Astrocyte of the spinal cord (primary cell): ENCODE measurements at places on chromosomes 6 and 20.

DNA sequence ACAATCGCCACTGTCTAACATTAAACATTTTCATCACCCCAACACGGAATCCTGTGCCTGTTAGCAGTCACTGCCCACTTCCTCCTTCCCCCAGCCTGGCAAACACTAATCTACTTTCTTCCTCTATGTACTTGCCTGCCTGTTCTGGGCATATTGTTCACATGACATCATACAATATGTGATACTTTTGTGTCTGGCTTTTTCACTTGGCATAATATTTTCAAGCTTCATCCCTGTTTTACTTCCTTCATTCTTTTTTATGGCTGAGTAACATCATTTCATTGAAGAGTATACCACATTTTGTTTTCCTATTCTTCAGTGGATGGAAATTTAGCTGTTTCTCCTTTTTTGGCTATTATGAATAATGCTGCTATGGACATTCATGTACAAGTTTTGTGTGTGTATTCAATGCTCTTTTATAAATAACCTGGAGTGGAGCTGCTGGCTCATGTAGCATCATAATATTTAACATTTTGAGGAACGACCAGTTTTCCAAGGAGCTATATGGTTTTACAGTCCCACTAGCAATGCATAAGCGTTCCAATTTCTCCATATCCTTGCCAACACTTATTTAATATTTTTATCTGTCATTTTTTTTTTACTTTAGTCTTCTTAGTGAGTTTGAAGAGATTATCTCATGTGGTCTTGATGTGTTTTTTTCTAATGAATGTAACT, 360.1 kb downstream of the HDGFL1 start:
- no peak for DNase-seq

GRCh38 chr6:157653521-157653920, 169.5 kb upstream of the SNX9 start:
- DNase-seq = no peak

- DNase-seq = peak; percentile 43
Measured at GRCh38 chr6:27332692-27333641, 20.9 kb upstream of the POM121L2 start.

DNA sequence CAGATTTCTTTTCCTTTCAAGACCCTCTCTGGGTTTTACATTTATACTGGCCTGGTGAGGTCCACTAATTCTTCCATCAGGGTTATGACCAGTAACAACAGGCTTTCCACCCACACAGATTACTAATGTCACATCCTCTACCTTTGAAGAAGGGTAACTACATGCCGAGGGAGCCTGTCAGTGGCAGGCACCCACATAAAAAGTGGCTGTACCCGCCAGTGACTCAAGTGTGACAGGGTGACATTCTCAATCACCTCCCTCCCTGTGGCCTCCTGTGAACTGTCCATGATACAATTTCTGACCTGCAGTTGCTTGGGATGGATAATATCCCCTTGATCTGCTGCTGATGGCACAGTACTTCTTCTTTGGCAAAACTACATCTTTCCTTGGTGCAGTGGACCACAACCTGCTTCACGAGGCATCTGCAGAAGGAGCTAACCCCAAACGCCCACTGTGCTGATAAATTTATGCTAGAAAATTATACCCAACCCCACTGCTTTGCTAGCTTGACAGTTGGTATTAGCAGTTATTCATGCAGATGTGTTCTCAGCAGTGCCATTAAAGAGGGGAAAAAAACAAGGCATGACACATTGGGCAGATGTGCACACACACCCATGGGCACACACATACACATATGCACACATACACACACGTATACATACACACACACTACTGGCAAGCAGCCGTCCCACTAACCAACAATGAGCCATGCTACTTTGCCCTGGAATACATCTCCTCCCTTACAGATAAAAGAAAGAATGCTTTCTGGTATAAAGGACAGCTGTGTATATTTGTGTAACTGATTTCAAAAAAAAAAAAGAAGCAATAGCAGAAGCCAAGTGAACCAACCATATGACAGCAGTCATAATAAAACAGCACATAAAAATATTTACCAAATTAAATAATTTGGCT, 20.8 kb downstream of the GFOD1 start:
- DNase-seq = no peak

- DNase-seq = no peak
Measured at GRCh38 chr6:25655723-25656122, 3.7 kb downstream of the SCGN start.

GRCh38 chr20:59485576-59486454, 118.5 kb upstream of the PHACTR3 start:
- no peak for DNase-seq

DNA sequence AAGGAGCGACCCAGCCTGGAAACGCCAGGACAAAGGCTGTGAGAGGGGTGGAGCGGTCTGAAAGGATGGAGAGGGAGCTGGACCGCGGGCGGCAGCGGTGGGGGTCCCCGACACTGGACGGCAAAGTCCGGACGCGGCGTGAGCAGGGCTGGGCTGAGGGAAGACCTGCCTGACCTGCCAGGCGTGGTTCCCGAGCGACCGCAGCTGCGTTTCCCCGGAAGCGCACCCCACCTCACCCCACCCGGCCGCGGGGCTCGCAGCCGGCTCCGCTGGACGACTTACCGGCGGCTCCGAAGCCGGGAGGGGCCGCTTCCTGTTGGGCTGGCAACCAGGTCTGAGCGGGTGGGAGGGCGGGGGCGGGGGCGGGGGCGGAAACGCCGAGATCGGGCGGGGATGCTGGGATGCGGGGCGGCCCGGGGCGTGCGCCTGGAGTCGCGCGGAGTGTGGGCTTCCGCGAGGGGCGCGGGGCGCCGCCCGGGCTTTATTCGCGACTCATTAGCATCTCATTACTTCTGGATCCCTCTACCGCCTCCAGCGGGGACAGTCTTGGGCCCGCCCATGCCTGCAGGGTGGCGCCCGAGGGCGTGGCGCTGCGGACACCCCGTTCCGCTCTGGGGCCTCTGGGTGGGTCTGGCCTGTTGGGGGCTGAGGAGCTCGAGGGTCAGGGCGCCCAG, at the start of gene MICAL1:
Gene MICAL1 (minus strand): TSS at position 336 of the 674 bp plus-strand sequence. CDS start 1,576 bp downstream, outside the sequence.
- peak; percentile 60 for DNase-seq

DNA sequence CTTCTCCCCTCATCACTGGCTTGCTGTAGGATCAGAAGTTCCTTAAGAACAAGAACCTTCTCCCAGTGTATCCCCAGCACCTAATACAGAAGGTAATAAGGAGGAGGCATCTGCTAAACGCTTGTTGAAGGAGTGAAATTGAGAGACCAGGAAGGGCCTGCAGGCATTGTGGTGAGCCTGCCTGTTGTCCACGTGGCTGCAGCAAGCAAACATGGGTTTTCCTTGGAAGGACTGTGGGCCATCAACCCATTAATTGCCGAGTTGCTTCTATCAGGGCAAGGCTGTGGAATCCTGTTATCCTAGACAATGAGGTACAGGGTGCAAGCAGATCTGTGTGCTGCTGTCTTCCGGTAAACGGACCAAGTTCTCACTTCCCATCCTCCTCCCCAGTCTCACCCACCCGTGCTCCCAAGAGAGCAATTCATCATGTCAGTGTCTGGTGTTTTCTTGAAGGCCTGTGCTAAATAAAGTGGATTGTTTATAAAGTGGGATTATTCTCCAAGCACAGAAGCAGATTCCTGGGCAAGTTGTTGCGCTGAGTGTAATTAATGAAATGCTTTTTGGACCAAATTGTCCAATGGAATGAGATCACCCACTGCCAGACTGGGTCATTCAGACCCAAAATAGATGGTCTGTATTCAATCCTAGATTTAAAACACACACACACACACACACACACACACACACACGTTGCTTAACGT, 164.6 kb upstream of the CDYL start:
- DNase-seq = no peak

- no peak for DNase-seq
Measured at GRCh38 chr20:57664476-57664875, 44.2 kb upstream of the ZBP1 start.

- DNase-seq = no peak
Measured at GRCh38 chr20:21105429-21106170, 558 bp downstream of the LINC00237 start.

GRCh38 chr6:30061858-30062458, 893 bp downstream of the POLR1H start:
- peak; percentile 29 for DNase-seq

DNA sequence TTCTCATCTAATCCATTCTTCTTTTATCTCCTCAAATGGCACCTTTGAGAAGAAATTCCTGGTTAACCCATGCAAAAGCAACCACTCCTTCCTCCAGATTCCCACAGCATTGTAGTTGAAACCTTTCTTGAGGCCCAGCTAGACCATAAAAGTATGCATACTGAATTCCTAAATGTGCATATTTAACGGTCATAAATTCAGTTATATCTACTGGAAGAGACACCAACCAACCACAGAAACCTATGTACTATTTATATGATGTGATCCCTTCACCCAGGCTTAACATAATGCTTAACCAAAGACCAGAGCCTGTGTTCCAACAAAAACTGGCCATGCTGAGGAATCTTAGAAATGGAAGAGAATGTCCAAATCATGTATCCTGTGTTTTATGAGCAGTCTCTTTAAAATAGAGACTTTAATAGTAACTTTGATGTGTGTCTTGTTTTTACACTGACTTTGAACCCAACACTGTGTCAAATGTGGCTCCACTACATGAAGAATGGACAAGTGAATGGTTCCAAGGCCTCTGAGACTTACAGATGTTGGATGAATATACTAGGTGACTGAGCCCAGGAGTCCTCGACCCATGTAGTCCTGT, 11.4 kb upstream of the TAF8 start:
- peak; percentile 87 for DNase-seq

DNA sequence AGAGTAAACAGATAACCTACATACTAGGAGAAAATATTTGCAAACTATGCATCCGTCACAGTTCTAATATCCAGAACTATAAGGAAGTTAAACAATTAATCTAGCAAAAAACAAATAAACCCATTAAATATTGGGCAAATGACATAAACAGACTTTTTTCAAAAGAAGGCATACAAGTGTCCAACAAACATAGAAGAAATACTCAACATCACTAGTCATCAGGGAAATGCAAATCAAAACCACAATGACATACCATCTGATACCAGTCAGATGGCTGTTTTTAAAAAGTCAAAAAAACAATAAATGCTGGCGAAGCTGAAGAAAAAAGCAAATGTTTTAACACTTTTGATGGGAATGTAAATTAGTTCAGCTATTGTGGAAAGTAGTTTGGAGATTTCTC, 1117.7 kb upstream of the MAP3K7 start:
- DNase-seq = peak; percentile 77

DNA sequence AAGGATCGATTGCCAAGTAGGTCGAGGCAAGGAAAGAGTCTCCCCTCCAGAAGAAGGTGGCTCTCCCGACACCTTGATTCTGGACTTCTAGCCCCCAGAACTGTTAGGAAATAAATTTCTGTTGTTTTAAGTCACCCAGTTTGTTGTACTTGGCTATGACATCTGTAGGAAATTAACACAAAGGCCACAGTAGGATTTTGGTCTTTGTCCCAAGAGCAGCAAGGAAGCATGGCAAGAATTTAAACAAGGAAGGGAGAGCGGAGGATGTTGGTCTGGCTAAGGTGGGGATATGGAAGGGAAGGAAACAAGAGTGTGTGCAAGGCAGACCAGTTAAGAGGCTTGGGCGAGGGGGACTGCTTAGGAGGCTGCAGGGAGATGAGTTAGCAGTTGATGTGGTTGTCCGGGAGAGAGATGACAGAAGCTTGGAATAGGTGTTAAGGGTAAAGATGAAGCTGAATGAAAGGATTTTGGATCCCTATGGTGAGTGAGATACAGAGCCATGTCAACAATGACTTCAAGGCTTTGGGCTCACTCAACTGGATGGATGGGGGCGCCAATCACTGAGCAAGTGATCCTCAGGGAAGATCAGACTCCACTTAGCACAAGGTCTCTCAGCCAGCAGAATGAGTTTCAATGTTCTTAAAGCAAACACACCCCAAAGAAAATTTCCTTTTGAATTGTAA, 140.5 kb upstream of the ZNF217 start:
- DNase-seq = no peak

DNA sequence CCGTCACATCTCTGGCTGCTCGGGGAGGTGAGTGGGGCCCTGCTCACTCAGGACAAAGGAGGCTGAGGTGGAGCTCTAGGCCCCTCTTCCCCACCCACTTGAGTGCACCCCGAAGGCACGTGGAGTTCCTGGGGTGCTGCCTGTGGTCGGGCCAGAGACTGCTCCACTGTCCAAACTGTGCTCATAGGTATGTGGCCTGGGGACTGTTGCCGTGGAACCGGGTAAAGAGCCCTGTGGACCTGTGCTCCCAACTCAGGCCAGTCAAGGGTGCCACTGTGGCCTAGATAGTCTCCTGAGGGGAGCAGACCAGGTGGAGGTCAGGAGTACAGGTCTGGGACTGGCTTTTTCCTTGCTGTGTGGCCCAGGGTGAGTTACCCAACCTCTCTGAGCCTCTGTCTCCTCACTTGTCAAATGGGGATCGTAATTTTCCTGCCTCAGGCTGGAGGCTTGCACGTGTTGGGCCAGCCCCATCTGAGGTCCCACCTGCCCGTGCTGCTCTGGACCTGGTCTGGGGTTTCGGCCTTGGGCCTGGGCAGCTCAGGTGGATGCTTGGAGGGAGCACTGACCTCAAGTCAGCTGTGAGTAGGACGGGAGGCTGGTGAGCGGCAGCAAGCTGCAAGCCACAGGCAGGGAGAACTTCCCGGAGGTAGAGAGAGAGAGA, 12.4 kb upstream of the NPBWR2 start:
- no peak for DNase-seq
